Activated naive CD4-positive, alpha-beta T cell (primary cell): ENCODE measurements at places on chromosomes 5 and 9.

DNA sequence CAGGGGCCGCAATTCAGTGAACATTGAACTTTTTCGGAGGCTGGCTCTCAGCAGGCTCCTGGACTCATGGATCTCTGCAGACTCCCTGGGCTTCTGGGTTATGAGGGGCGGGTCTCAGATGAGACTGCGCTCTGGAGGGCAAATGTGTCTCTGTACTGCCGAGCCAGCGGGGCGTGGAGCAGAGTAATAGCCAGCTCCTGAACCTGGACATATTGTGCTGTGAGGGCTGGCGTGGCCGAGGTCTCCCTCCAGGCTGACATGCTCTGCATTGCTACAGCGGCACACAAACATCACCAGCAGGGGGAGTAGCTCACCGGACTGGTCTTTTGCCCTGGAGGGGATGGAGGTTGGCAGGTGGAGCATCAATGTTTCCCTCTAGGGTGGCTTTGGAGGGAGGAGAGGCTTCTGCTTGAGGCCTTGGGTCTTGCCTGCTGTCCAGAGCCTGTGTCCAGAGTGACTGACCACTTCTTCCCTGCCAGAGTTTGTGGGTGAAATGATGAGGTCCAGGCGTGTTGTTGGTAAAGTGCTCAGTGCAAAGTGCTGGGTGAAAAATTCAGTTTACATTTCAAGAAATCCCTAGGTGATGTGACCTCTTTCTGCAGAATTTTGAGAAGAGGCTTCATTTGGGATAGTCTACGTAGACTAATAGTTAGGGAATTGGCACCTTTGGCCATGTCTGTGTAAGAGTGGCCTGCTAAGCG, 10.9 kb upstream of the GADD45G start:
- DNase-seq, result peak; percentile 21

DNA sequence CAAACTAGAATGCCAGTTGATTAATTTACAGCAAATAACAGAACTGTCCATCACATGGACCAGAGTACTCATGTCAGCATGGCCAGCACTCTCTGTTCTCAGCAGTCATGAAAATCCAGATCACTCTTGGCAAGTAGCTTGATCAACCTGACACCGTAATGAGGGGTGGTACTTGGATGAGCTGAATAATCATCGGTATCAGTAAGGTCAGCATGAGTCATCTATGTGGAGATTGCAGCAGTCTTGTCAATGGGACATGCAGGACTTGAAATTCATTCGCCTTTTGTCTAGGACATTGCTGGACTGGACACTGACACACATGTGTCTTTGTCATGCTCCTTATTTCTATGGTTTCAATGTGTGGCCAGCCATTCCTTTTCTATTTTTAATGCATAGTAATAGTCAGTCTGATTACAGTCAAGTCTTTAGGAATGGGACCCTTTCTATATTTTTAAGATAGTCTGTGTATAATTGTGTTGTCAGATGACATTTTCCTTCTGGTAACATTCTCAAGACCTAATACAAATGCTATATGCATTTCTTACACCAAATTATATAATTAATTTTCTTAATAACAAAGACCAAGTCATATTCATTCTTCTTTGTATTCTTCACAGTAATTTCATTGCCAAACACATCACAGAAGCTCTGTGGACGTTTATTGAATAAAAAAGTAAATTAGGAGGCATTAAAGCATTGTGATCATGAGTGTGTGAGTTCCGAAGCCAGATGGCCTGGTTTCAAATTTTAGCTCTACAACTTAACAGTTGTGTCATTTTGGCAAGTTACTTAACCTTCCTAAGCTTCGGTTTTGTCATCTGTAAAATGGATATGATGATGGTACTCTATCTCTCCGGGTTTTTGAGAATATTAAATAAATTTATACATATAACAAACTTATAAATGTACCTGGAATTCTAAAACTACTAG, 57.4 kb downstream of the ADAMTSL1 start:
- DNase-seq, result no peak

DNA sequence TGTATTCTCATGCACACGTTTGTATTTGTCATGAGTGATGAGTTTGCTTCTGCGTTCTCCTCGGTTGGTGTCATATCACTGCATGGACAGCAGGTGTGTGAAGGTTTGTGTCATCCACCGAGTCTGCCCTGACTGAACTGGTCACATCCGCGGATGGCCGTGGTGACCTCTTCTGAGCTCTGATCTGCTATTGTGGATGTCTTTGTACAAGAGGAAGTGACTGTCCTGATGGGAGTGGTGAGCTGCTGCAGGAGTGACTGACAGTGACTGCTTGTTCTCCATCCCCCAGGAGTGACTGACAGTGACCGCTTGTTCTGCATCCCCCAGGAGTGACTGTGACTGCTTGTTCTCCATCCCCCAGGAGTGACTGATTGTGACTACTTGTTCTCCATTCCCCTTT, 69.9 kb downstream of the EHMT1 start:
- DNase-seq, result no peak

DNA sequence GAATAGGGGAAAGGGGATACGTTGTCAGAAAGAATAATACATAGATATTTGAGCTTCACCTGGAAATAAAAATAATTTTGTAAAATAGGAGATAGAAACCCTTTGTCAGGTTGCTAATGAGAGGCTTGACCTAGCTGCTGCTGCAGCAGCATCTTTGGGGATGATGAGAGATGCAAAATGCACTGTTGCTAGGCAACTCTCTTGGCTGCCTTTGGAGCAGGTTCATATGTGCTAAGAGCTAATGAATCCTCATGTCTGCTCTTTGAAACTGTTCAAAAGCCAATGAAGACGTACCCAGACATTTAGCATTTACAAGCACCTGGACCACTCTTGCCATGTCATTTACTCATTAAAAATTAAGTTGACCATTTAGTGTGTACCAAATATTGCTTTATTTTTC, 121.7 kb downstream of the FOCAD start:
- no peak for DNase-seq

DNA sequence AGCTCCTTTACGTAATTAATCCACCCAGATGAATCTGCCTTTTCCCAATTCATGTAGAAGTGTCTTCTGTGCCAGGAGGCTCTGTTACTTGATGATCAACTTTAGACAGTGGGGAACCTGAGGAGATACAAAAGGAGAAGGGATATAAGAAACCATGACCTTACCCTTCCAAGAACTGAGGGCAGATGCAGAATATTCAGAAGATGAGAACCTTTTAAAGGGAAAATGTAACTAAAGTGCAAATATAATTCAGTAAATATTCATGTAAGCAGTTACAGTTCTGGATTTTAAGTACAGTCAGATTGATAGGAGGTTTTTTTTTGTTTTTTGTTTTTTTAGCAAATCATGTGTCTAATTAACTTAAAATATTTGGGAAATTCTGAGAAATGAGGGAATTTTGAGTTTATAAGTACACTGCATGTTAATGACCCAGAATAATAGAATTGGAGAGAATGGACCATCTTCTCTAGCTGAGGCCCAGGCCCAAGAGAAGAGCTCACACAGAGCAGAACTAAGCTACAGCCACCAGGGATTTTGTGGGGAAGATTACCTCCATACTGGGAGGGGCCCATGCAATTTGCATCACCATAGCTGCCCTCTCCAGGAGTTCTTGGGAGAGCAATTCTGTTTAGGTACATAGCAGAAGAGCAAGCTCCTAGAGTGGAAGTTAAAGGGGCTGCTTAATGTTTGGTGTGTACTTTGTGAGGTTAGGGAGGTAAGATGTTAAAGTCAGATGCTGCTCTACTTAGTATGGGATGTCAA, 61.5 kb downstream of the SV2C start:
- no peak for DNase-seq

DNA sequence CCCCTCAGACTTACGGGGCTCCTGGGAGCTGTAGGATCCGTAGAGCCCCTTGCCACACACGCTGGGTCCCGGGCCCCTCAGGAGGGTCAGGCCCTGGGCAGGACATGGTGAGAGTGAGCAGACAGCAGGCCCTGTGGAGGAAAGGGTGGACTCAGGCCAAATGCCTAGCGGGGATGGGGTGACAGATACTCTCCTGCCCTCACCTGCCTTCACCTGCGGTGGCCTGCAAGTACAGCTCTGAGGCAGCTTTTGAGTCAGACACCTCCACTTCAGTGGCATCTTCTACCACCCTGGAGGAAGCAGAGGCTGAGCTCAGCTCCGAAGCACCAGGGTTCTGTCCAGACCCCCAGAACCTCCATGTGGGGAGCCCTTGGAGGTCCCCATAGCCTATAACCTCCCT, 26.2 kb downstream of the SLC35A4 start:
- DNase-seq, result no peak

- no peak for DNase-seq
Observed at GRCh38 chr9:113568571-113569321, 105.2 kb downstream of the RGS3 start.

DNA sequence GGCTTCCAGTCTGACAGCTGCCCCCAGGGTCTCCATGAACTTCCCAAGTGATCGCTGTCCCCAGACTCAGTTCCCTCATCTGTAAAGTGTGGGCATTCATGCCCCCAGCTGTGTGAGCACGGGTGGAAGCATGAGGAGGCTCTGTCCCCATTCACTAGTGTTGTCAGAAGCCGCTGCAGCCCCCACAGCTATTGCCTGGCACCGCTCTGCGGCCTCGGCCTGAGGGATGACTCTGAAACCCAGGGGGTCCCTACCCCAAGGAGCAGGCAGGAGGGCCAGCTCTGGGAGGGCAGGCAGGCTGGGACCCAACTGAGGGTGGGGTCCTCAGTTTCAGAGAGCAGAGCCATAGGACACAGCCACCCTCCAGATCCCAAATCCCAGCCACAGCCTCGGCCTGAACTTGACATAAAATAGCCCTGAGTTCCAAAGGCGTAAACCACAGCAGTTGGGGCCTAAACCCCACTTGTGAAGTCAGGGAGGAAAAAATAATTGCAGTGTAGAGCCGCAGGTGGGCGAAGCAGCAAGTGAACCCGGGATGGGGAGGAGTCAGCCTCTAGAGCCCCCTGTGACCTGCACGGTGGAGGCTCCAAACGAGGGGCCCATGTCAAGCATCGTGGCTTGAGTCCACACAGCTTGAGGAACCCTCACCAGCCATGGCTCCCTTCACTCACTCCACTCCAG, 66.0 kb upstream of the ADAMTS2 start:
- DNase-seq, result no peak

DNA sequence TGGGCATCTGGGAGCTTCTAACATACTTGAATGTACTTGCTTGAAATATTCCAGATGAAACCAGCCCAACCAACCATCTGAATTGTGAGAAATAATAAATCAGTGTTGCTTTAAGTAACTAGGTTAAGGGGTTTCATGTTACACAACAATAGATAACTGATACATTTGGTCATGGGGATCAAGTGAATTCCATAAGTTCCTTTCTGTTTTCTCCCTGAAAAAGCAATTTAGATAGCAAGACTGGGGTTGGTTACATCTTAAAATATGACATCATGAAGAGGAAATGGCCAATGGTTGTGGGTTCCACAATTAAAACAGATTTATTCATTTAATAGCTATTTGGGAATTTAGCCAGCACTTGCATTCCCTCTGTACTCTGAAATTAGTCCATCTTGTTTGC, 559.7 kb downstream of the TLR4 start:
- DNase-seq, result no peak

- no peak for DNase-seq
Observed at GRCh38 chr5:150583541-150584225, 56.8 kb upstream of the SYNPO start.

DNA sequence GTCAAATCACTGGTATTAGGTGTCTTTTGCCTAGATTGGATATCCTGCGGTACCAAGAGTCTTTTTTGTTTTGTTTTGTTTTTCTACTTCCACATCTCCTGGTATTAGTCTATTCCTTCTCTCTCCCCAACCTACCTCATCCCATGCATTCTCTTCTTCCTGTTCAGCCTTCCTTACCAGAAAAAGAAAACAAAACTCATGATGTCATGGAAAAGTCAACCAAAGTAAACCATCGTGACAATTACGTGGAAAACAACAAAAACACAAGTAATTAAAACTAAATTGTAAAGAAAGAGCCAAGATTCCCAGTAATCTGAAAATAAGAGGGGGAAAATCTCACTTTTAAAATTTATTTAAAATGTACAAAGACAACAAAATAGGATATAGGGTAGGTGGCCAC, 38.3 kb downstream of the TMEM167A start:
- DNase-seq, result no peak

GRCh38 chr9:79736051-79736450, 164.3 kb downstream of the TLE4 start:
- DNase-seq, result no peak

DNA sequence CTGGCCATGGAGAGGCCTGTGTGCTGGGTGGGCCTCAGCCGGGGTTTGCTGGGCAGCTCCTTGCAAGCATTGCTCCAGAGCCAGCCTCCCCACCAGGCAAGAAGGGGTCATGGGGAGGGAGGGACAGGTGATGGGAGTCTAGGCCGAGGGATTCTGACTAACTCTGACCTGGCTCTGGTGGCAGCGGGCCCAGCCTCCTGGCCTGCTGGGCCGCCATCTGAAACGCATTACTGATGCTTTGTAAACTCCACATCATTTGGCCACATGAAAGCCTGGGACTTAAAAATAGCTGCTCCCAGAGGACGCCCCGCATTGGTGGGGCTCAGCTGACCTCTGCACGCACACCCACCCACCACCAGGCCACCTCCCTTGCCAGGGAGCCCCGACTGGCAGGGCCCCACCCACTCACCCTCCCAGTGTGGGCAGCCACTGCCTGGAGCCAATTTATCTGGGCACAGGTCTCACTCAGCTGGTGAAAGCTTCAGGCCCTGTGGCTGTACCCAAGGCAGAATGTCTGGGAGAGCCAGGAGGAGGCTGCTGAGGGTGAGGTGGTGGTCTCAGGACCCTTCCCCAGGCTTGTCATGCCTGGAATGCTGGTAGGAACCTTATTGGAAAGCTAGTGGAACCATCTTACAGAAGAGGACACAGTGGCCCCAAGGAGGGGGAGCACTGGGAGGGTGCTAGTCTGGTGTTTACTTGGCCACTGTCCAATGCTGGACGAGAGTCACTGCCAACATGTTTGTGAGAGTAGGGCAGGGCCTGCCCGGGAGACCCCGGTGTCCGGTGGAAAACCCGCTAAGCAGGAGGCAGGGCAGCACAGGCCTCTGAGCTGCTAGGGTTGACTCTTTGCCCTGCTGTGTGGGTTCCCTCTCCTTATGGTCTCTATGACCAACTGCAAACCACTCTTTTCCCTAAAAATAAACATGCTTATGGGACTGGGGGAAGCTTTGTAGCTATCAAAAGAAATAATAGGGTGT, 10.8 kb downstream of the TCF7 start:
- DNase-seq, result no peak

DNA sequence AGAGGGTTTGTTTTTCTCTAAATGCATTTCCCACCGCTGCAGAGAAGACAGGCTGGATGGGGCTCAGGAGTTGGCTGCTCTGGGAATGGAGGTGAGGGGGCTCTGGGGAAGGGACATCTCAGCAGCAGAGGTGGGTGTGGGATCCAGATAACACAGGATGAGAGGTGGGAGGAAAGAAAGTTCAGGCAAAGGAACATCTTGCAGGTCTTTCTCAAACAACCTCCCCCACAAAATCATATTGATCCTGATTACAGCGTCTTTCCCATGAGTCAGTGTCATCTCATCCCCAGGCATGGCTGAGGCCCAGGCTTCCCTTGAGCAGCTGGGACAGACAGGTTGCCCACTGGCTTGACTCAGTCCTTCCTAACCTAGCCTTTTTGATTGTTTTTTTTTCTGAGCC, 11.3 kb upstream of the ACSL6 start:
- DNase-seq, result no peak

DNA sequence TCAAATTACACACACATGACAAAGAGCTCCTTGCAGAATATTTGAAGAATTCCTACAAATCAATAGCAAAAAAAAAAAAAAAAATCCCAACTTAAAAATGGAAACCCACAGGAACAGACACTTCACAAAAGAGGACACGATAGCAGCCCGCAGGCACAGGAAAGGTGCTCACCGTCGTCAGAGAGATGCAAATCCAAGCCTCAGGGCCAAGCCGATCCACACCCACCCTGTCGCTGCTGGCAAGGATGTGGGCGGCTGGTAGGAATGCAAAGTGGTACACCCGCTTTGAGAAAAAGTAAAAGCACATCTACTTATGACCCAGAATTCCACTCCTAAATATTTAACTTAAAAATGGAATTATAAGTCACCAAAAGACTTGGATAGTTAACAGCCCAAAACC, 10.8 kb downstream of the LCN9 start:
- no peak for DNase-seq
